ENCODE measurements at places on chromosomes 6 and 20.

DNA sequence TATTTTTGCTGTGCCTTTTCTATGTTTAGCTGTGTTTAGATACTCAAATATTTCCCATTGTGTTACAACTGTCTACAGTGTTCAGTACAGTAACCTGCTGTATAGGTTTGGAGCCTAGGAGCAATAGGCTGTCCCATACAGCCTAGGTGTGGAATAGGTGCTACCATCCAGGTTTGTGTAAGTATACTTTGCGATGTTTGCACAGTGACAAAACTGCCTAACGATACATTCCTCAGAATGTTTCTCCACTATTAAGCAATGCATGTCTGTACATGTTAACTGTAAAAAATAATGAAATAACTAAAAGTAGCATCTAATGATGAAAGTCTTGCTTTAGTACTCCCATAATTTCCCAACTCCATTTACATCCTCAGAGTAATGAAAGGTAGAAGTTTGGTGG lies 46.0 kb downstream of the SERAC1 start:
- DNase-seq = no peak

GRCh38 chr6:51792273-51793030 lies 295.0 kb downstream of the PKHD1 start:
- DNase-seq = no peak

DNA sequence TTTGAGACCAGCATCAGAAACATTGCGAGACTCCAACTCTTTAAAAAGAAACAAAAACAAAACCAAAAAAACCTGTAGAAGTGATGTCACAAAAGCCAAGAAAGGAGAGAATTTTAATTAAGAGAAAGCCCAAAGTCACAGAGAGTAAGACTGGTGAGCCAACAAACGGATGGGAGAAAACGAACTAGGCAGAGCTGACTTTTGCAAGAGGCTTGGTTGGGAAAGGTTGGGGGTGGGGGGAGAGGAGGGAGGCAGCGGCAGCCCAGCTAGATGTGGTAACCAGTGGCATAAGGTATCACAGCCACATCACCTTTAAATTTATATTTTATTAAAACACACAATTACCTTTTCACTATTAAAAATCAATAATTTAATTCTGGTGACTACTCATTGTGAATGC lies 23.5 kb downstream of the NOL7 start:
- no peak for DNase-seq

DNA sequence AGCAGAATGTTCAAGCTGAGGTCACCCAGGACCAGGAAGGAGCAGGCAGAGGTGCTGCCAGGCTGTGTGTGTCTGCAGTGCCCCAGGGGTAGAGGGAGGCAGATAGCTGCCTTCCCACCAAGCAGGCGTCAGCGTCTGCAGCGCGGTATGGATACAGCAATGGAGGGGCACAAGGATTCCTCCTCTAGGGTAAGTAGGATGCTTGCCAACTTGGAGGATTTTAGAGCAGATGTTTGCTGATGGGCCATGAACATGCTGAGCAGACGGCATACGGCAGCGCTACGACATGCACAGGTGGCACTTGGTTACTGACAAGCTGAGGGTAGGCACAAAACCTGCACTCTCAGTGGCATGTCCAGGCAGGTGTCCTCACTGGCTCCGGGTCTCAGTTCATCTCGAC lies 48.1 kb downstream of the PSMG4 start:
- DNase-seq = no peak

DNA sequence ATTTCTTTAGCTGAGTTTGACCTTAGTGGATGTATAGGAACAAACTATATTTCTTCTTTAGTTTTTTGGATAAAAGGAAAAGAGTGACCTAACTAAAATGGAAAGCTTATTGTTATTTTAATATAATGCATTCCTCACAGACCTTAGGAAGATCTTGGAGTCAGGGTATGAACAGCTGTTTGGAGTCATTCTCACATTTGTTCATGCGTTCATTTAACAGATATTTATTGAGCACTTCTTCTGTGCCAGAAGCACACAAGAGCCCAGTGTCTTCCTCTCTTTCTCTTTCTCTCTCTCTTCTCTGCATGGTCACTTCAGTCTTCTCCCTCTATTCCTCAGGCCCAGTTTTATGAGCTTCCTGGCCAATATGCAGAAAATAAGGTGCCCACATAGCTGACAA lies 744.0 kb upstream of the MAP3K7 start:
- no peak for DNase-seq

- DNase-seq = no peak
Measured at GRCh38 chr20:1463971-1464570, 2.6 kb downstream of the NSFL1C start.

DNA sequence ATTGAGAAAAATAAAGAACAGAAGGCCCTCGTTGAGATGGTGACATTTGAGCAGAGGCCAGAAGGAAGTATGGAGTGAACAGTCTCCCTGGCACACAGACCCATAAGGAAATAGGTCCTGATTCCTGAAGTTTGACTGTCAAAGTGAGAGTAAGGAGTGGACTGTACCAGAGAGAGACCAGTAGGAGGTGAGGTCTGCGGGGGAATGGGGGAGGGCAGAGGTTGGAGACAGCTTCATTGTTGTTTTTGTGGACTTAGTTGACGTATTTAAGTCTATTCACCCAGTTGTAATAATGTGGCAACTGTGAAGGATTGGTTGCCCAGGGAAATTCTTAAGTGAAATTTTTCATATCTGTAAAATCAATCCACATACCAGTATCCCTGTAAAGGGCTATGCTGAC lies 110.7 kb downstream of the TFAP2B start:
- DNase-seq = no peak

- no peak for DNase-seq
Measured at GRCh38 chr6:108654465-108655106, 93.9 kb downstream of the FOXO3 start.

- DNase-seq = peak; percentile 54
Measured at GRCh38 chr6:30684386-30685156, 1.9 kb downstream of the PPP1R18 start.

- peak; percentile 52 for DNase-seq
Measured at GRCh38 chr6:75608956-75609533, 7.4 kb downstream of the SENP6 start.

GRCh38 chr20:8433291-8433690 lies 301.2 kb downstream of the PLCB1 start:
- DNase-seq = no peak

DNA sequence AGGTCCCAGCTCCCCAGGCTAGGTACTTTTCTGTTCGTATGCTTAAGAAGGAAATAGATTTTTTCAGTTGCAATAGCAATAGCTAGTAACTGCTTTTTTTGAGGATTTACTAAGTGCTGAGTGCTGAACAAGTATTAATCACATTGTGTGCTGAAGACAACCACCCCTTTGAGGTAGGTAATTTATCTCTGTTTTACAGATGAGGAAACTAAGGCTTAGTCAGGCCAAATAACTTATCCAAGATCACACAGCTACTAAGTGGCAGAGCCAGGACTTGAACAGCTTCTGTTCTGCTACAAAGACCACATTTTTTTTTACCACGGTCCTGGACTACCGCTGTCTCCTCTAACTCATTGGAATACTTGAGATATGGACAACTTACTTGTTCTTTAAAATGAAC lies 39.8 kb downstream of the LRRN4 start:
- DNase-seq = no peak

DNA sequence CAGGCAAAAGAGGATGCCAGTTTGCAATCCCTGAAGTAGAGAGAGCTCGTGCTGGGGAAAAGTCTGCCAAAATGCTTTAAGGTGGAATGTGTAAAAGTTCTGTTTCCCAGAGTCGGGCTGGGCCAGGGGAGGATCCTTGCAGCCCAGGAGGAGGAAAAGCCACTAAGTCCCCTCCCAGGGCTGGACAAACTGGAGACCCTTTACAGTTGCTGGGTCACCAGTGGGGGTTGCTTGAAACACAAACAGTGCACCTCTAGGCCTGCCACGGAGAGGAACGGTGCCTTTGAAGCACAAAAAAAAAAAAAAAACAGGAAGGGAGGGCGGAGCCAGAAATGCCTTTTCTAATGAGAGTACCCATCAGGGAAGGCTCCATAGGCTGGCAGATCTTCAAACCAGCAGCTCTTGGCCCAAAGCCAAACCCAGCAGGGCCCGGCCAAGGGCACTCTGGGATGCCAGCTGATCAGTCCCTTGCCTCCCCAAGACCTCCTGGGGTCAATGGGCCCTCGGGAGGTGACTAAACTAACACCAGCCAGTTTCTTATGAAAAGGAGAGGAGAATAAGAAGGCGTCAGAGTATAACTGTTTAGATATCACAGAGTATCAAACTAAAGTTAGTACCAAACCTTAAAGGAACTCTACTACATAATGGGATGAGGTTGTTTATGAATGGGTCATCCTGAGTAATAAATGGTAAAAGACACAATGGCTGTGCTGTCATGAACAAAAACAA lies 23.7 kb downstream of the HLA-A start:
- peak; percentile 62 for DNase-seq

GRCh38 chr20:57390604-57391438 lies at the start of gene RBM38:
RBM38 (plus strand) TSS chr20:57391396; CDS start chr20:57391582, 186 bp downstream.
- peak; percentile 91 for DNase-seq

DNA sequence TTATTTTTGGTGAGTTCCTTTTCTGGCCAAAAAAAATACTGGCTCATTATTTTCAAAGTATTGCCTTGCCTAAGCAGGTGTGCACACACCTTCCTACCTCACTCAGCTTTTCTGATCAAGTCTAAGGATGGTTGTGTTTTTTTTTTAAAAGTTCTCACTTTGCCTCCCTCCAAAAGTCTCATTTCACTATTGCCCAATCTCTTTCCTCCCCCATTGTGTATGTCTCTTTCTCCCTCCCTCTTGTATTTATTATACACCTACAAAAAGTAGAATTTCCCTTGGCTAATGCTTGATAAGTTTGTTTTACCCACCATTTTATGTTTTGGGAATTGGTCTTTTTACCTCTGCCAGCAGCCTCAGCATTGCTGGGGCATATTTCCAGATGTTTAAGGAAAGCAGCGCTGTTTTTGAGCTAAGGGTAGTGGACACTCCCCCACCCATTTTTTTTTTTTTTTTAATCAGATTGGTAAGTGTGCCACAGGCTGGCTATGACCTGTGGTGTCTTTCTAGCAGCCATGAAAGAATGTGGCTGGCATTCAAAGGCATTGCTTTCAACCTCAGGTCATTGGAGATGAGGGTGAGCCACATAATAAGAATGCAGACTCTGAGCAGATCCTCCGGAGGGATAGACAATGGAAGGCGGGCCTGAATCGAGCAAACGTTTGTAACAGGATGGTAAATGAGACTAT lies 668.6 kb downstream of the UTRN start:
- no peak for DNase-seq

All from B cell (primary cell).